ENCODE measurements at places on chromosomes 4 and X.

GRCh38 chr4:17058916-17059741 is 160.7 kb upstream of the LDB2 start:
- DNase-seq, result no peak

GRCh38 chr4:98722000-98722399 is 63.6 kb upstream of the TSPAN5 start:
- no peak for DNase-seq

DNA sequence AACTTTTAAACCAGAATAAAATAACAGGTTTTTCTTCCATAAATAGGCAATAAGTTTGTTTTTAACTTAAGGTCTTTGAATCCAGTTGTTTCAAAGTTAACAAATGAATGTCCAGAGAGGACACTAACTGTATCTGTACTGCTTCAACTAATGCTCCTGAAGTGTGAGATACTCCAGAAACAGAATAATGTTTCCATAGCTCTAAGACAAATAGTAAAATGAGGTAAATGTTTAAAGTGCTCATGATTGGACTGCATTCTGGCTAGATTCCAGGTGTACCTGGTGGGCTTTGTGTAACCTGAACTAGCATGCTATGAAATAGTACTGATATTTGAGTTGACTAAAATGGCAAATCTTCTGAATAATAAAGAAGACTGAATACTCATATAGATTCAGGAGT is 51.7 kb downstream of the METTL14 start:
- DNase-seq, result no peak

DNA sequence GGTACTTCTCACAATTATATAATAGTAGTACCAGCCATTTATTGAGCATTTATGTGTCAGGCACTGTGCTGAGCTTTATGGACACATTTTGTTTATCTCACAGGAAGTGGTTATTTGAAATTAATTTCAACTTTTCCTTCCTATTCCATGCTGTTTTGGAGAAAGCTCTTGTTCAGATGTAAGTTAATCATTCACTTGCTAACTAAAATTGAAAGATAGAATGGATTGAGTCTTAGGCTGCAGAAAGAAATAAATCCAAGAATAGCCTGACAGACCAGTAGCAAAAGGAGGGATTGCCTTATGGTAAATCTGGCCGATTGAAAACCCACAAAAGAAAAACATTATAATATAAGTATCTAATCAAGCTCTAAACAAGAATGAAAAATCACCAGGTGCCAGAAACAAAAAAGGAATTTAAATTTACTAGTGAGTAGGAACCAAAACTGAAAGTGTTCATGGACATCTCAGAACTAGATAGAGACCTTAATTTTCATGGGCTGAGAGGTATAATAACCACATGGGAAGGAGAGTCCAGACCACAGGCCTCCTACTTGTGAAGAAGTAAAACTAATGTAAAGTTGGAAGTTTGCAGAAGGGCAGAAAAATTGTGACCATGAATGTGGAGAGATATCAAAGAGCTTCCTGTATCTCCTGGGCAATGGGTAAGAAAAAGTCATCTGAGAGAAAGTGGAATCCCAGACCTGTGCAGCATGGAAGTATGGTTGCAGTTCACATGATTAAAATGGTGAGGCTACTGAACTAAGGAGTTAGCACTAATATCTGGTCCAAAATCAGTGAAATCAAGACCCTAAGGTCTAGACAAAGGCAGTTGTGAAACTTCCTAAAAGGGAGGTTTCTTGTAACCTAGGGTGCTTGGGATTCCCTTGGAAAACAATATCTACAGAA is 38.0 kb downstream of the RADX start:
- DNase-seq, result no peak

DNA sequence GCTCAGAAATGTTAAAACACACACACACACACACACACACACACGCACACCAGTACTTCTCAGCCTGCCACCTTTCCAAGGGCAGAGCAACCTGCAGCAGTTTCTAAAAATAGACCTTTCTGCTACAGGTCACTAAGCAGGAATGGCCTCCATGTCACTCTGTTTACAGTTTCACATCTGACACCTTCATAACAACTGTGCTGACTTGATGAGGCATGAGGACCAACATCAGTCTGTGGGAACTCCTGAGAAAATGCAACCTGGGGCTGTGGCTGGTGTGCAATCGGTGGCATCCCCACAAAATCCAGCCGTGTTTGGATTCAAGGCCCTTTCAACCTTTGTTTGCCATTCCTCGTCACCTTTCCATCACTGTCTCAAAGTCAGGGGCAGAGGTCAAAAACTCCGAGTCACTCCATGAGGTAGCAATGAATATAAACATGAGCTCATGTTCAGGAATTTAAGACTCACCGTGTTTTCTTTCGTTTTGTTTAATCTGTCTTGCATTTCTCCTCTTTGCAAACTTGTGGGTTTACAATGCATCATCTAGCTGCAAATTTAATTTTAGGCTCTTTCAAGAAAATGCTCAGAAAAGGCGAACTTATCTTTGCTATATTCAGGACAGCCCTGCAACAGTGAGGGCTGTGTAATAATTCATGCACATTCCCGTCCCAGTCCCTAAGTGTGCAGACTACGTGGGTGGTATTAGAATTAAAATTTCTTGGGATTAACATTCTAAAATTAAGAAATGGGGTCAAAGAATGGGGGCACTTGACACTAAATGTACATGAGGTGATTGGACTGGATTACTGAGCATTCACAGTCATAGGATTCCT is 135.3 kb downstream of the SHROOM3 start:
- no peak for DNase-seq

DNA sequence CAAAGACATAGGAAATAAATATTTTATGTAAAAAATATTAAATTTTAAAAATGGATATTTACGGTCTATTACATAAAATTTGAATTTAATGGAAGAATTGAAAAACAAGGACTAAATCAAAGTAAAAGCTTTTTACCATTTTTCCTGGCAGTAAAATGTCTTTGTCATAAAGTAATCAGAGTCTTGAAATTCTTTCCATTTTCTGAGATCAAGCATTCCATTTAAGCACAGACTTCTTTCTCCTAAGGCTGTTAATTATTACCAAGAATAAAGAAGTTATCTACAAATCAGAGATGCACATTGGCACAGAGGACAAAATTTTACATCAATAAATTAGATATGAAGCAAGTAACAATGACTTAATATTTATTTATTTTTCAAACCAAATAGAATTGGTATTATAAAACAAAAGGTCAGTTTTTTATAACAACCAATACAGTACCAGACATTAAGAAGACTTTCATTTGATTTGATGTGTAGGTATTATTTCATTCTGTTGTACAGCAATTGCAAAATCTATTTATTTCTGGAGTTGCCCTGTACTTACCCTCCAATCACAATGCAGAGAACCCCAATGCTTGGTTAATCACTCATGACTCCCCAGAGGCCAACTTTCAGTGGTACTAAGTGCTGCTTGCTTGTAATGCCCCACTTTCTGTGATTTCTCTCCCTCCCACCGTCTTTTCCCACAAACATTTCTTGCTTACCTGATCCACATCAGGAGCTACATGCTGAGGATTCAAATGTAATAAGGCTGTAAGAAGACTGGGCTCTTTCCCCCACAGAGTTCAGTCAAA is 254.6 kb downstream of the GASK1B start:
- DNase-seq, result no peak
